ENCODE measurements at places on chromosomes 12 and 14.
A peak's percentile ranks its signal among the peaks of the same experiment; 100 is the strongest.

DNA sequence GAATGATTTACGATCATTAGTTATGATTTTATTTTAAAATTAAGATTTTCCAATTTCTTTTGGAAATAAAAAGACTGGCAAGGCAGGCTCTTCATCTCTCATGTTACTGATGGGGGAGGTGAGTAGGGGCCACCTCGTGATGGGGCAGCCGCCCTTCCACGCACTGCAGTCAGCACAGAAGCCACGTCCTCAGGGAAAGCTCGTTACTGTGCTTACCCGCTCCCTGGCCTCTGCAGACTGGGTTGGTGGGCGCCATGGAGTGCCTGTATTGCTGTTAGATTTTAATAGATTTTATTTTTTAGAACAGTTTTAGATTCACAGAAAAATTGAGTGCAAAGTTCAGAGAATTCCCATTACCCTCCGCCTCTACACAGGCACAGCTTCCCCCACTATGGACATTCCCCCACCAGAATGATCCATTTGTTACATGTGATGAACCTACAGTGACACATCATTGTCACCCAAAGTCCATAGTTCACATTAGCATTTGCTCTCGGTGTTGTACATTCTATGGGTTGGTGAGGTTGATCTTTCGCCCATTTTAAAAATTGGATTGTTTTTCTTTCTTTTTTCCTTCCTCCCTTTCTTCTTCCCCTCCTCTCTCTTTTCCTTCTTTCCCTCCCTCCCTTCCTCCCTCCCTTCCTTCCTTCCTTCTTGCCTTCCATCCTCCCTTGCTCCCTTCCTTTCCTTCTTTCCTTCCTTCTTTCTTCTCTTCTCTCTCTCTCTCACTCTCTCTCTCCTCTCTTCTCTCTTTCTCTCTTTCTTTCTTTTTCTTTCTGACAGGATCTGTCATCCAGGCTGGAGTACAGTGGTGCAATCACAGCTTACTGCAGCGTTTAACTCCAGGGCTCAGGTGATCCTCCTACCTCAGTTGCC is 30.7 kb downstream of the ADGRD1 start:
- DNase-seq = no peak

GRCh38 chr14:52051871-52052270 is 17.0 kb downstream of the NID2 start:
- DNase-seq = no peak

- DNase-seq = no peak
These were observed 197.0 kb downstream of the ANO2 start for GRCh38 chr12:5748027-5748426.

DNA sequence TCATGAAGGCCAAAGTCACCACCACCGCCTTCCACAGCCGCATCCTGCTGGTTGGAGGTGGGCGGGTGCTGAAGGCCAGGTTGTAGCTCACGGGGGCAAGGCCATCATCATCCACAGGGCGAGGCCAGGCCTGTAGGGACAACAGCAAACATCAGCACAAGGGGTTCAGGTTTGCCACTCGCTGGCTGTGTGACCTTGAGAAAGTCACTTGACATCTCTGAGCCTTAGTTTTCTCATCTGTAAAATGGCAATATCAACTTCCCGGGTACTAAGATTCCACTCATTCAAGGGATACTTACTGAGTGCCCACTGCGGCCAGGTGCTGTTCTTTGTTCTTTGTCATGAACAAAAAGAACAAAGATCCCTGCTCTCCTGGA is 6.1 kb downstream of the ABCB9 start:
- DNase-seq = no peak

DNA sequence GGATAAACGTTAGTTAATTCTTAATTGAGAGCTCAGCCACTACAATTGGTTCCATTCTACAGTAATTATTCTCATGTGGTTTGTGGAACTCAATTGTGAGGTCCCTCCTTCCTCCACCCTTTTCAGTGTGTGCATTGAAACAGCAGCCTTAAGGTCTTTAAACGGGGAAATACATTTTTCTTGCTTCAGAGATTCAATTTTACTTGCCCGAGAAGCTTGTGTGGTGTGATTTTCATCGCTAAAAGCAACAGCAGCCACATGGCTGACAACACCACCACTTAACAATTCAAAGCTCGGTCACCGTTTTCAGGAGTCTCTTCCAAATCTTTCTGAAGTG is 733 bp upstream of the PPFIBP1 start:
- no peak for DNase-seq

DNA sequence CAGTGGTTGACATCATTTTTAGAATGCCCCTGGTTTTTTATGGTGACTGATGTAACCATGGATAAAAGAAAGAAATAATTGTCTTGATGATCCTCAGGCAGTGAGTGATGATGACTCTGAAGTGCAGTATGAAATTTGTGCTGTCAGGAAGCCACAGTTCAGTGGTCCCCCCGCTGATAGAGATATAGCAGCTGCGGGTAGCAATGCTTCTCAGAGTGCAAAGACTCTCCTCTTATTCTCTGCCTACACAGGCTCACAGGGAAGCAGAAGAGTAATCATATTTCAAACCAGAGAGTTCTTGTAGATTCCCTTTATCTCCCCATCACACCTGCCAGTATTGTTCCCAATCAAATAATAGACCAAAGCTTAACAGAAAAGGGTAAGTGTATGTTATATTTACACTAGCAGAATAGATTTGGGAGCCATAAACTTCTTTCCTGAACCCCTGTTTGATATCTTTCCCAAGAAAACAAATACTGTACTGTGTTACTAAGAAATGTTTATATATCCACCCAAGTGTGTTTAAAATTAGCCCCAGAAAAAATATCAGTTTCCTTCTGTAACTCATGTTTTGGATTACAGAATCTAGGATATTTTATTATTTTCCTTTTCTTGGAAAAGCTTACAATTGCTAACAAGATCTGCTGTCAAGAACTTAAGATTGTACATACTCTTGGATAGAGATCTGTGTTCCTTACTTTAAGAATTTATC is 1817.4 kb upstream of the FLRT2 start:
- DNase-seq = no peak

GRCh38 chr14:21419528-21419927 is 35.7 kb upstream of the SUPT16H start:
- no peak for DNase-seq

GRCh38 chr12:74227846-74228545 is 309.6 kb upstream of the ATXN7L3B start:
- DNase-seq = no peak

GRCh38 chr14:31429791-31430190 is 9.4 kb upstream of the HEATR5A start:
- DNase-seq = no peak

- no peak for DNase-seq
These were observed 360.8 kb downstream of the CCDC91 start for GRCh38 chr12:28550757-28551704.

DNA sequence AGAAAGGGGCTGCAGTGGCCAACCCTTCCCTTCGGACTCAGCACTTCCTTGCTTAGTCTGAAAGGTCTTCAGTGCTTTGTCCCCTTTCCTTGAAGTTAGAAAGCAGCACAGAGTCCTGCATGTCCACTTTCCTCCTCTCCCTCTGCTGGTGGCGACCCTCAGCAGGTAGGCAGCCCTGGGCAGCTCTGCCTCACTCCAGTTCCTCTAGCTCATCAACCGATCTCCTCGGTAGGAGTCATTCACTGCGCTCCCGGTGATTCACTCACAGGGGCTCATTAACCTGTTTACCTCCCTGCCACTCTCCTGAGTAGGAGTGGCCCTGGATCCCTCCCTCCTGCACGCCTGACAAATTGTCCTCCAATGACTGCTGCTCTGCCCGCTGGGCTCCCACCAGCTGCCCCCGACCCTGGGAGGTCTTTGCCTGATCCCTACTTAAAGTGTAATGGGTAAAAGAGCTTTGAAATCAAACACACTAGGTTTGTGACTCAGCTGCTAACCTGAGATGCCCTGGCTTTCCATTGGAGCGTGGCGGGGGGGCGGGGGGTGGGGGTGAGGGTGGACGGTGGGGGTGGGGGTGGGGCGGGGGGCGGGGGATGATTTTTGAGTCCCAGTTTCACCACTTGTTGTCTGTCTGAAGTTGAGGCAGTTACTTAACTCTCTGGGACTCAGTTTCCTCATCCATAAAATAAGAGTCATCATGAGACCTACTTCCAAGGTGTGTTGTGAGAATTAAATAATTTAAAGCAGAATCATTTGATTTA is 4.2 kb downstream of the SCNN1A start:
- DNase-seq = no peak

DNA sequence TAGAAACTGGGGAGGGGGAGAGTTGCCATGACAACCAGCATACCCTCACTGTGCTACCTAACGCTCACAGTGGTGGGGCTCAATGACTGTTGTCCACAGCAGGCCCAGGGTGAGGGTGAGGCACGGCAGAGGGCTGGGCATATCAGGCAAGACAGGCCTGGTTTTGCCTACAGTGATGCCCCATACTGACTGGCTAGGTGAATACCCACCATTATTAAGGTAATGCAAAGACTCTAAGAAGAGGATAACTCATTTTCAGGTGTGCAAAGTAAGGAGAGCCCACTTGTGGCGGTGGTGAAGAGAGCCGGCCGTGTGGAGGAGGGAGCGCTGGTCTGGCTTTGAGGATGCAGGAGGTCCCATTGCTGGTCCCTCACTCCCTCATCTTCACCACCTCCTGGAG is 422.3 kb downstream of the FUT8 start:
- DNase-seq = no peak

- no peak for DNase-seq
These were observed 17.3 kb upstream of the GPRC5A start for GRCh38 chr12:12874029-12874428.

DNA sequence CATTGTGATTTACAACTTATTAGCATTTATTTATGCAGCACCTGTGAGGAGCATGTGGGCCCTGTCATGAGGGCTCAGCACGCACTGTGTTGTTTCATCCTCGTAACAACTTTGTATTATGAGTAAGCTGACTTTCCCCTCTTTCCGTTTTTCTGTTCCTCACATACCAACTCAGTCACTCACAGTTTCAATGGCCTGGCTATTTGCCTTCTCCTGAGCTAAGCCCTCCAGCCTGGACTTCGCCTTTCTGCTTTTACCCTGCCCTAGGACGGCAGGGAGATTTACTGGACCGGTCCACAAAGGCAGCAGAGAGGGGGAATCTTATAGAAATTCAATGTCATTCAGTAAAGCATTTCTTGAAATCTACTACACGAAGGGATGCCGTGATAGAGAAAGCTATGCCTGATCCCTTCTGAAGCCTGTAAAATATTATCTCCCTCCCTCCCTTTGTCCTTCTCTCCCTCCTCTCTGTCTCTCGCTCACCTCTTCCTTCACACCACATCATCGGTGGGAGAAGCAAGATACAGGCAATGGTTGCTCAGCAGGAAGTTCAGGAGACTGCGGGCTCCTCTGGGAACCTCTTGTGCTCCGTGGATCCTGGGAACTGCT is 219.2 kb upstream of the TBX3 start:
- no peak for DNase-seq

GRCh38 chr12:126353604-126354003 is 1288.4 kb downstream of the AACS start:
- DNase-seq = no peak

DNA sequence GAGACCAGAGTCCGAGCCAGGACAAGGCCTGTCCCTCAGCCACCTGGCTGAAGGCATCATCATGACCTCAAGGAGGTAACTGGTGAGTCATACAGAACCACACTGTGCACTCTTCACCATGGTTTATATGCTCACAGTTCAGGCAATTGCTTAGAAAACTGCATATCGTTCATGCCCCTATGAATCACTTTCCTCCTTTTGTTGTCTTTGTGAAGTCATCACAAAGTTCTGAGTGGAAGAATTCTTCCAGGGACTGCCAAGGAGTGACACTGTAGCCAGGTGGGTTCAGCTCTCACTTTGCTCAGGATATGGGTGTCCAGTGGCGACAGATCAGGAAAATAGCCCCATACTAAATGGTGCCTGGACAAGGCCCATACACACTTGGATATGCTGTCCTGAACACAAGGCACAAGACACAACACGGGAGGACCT is 92.5 kb downstream of the DPF3 start:
- DNase-seq = no peak

DNA sequence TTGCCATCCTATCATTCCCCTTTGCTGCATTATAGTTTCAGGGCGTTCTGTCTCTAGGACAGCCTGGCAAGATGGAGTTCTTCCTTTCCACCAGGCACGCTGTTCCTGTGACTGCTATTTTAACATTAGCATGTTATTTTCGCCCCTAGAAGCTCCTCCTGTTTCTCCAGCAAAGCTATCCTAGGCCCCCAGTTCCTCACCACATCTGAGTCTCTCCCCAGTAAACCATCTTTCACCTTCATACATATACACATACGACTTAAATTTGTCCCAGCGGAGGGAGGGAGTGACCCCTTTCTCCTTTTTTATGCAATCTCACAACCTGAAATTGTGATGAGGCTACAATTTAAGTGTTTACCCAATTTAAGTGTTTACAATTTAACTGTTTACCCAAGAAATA is 66.7 kb upstream of the FRMD6 start:
- DNase-seq = no peak

- no peak for DNase-seq
These were observed 200.2 kb upstream of the RBM19 start for GRCh38 chr12:114166362-114166761.

DNA sequence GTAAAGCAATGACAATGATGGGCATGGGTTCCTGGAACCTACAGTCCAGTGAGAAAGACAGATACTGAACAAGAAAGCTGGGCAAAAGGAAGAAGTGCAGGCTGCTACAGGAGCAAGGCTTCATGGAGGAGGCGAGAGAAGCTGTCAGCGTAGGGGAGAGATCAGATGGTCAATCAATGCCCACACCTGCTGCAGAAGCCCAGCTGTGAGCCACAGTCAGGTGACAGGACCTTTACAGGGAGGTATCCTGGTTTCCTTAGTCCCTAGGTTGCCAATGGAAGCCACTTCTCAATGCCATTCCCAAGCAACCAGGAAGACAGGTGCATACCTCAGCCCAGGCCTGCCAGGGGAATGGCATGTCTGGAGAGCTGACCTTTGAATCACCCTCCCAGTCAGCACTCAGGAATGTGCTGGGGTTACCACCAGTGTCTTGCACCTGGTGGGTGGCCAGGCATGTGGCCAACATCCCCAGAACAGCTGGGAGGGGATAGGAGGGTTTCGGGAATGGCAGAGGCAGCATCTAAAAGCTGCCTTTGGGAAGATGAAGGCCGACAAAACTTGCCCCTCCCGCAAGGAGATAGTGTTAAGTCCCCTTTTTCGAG is 170.3 kb downstream of the TTC7B start:
- no peak for DNase-seq

GRCh38 chr14:26255213-26255612 is 342.6 kb downstream of the NOVA1 start:
- DNase-seq = no peak

DNA sequence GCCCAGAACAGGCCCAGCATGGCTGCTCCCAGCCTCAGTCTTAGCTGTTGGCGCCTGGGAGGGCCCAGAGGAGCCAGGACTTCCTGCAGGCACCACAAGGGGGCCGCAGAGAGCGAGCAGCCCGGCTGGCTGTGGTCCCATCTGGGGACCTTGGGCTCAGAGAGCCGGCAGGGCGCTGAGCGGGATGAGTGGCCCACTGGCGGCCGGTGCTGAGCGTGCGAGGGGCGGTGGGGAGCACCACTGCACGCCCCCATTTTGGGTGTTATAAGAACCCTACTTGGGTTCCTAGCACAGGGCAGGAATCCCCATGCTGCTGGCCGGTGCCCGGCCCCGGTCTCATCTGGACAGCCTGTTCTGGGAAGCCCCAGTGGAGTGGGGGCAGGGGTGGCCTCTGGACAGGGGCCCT is 25.9 kb upstream of the CRIP2 start:
- peak; percentile 13 for DNase-seq
